ENCODE measurements at places on chromosomes 13 and 19.

DNA sequence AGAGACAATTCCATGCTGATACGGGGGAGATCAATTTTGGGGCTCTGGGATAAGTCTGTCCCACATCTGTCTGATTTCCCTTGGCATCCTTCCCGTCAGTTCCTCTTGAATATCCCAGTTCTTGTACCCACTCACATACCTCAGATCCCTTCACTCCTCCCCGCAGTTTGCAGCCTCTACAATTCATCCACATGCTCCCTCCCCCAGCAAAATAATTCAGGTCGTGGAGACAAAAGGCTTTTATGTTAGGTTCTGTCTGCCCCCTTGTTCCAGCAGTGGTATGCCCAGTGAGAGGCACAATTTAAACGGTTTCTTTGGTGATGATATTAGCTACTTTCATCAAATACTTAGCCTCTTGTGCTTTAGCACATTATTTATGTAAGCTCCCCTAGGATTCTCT, 9.6 kb downstream of the RPS16 start:
- no peak for DNase-seq

- DNase-seq = no peak
Measured at GRCh38 chr13:58300974-58301681, 669.6 kb downstream of the PCDH17 start.

DNA sequence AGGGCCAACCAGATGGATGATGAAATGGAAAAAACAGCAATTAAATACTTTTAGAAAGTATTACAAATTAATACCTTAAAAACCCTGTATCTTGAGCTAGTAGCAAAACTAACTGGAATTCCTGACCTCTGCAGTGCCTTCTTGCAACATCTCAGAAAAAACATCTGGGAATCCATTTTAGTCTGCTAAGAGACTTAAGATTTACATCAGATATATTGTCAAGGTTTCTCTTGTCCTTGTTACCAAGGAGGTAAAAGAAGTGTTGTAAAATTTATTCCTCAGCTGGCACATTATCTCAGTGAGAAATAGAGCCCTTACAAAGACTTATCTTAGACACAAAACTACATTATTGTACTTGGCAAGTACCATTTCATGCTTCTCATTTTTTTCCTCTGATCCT, 18.5 kb downstream of the KCNRG start:
- no peak for DNase-seq

- no peak for DNase-seq
Measured at GRCh38 chr19:37907735-37908455, 887 bp downstream of the SIPA1L3 start.

DNA sequence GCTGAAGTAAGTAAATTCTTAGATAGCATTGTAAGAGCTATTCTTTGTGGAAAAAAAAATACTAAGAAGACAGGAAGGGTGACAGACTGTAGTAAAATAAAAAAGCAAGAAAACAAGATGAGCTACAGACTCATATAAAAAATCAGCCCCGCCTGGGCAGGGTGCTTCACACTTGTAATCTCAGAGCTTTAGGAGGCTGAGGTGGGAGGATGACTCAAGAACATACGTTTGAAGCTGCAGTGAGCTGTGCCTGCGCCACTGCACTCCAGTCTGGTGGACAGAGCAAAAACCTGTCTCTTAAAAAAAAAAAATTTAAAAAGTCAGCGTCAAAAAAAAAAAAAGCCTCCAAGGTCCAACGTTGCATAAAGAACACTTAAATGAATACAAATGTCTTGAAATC, 102.1 kb downstream of the VWA8 start:
- DNase-seq = no peak

DNA sequence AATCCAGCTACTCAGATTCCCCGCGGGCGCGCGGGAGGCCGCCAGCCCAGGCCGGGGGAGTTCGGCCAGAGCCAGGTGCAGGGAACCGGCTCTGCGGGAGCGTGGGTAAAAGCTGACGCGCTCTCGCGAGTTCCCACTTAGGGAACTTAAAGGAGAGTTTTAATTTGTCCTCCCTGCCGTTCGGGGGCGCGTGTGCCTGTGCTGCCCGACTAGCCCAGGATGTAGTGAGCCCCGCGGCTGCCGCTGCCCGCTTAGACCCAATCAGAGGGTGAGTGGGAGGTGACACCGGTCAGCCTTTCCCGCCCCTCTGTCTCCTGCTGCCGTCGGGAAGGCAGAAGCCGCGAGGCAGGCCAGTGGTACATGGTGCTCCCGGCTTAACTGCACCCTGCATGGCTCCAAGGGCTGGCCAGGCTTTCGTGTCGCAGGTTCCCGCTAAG, 36.0 kb upstream of the NEK3 start:
- DNase-seq = no peak

DNA sequence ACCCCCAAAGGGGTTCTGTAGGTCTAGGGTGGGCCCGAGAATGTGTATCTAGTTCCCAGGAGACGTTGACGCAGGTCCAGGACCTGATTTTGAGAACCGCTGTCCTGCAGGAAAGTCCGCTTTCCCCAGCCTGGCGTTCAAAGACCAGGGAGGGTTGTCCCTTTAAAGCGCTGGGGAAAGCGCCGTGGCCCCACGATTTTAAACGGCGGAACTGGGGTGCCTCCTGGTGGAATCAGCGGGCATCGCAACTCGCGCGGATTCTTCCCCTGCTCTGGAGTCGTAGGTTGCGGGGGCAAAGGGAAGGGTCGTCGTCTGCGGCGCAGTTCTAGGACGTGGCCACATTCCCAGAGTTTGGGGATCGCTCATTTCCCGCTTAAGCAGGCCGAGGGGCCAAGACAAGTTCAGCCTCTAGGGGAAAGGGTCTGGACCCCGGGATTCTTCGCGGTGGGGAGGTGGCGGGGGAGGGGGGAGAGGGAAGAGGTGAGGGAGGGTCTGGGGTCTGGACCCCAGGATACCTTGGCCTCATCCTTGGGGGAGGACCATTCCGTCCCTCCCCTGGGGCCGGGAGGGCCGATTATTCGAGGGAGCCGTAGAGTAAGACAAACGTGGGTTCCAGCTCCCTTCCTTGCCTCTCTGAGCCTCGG, 7.7 kb downstream of the PNMA8B start:
- no peak for DNase-seq

GRCh38 chr13:59492030-59492636, 671.6 kb downstream of the DIAPH3 start:
- DNase-seq = no peak

DNA sequence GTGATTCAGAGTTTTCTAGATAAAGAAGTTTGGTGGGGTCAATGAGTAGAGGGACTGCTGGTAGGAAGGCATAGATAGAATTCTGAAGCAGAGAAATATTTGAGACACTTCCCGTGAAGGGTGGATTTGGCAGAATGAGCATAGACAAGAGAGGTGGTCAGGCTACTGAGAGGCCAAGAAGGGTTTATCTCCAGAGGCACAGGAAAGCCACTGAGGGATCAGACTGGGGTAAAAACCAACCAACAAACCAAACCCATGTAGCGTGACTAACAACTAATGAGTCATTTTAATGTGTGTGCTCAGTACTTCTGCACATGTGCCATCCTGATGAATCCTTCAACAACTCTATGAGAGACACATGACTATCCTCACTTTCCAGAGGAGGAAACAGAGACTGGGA, 60.0 kb upstream of the SERP2 start:
- no peak for DNase-seq

DNA sequence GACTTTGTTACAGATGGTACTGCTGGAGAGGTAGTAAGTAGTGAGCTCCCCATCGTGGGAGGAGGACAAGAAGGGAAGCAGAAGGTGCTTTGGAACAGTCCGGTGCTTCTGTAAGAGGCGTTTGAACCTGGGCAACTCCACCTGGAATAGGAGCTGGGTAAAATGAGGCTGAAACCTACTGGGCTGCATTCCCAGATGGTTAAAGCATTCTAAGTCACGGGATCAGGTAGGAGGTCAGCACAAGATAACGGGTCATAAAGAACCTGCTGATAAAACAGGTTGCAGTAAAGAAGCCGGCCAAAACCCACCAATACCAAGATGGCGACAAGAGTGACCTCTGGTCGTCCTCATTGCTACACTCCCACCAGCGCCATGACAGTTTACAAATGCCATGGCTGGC, 5.1 kb downstream of the ANKLE1 start:
- DNase-seq = no peak

GRCh38 chr13:18962168-18962734, 219.4 kb downstream of the TUBA3C start:
- no peak for DNase-seq

- no peak for DNase-seq
Measured at GRCh38 chr19:18053576-18054219, 33.0 kb downstream of the IL12RB1 start.

- no peak for DNase-seq
Measured at GRCh38 chr13:103839460-103839859, 773.2 kb upstream of the SLC10A2 start.

GRCh38 chr19:1796395-1797142, 15.5 kb downstream of the ATP8B3 start:
- no peak for DNase-seq

DNA sequence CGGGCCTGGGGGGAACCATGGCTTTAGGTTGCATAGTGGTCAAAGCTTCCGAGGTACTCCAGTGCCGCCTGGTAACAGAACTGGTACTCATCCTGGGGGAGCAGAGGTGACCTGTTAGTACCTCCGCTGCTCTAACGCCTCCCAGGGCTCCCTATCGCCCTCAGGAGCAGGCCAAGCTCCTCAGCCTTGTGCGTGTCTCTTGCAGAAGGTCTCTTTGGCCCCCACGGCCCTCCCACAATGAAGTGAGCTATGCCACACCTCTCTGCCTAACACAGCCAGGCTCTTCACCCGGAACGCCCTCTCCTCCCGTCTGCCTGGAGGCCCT, 133.9 kb downstream of the PTPRS start:
- DNase-seq = no peak

GRCh38 chr19:38190061-38190460, 34.0 kb downstream of the DPF1 start:
- no peak for DNase-seq

DNA sequence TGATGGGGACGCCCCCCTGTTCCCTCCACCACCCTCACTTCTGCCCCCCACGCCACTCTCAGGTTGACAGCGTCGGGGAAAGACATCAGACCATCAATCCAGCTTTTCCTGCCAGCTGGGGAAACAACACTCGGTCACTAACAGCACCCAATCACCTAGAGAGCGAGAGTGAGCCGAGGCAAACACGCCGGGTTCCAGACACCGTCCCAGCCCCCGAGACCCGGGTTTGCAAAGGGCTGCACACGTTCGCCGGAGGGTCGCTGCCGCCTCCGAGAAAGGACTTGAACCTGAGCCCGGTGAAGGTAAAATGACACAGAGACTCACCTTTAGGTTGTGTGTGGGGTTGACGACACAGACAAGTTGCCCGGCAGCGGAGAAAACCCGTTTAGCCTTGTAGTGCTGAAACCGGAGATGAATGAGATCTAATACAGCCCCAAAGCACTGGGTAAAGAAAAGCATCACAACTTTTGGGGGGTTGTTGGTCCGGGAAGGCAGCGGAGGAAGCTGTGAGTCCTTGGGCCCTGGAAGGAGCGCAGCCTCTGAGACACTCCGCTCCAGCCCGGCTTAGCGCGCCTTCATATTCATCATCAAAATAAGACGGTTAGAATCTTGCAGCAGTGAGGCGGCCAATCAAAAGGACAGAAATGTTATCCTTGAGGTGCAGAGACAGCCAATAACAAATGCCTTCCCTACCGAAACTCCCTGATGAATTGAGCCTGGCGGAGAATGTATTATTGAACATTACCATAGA, at the start of gene SIAH3:
TSS of gene SIAH3 (minus strand) at position 583 of the 751 bp plus-strand sequence. CDS start at position 459, 124 bp downstream.
- no peak for DNase-seq

DNA sequence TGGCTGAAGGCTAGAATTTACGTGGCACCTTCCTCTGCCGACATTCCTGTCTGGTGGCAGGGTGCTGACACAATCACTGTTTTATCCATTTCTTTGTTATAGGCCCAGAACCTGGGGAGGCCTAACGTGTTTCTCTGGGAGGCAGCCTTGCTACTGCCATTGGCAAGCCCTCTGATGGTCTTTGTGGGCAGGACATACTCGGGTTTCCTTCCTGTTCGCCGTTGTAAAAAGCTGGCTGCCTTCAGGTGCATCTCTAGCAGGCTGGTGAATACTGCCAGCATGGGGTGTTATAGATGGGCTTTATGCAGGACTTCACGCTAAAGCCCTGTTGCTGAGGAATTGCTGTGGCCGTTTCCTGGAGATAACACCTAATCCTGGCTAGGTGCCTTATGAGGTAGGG, 28.1 kb downstream of the B3GLCT start:
- no peak for DNase-seq

- no peak for DNase-seq
Measured at GRCh38 chr19:56727677-56728076, 56.1 kb upstream of the ZNF835 start.

- no peak for DNase-seq
Measured at GRCh38 chr19:42114412-42114811, 17.8 kb downstream of the POU2F2 start.

GRCh38 chr13:51235756-51236490, 13.7 kb downstream of the FAM124A start:
- DNase-seq = no peak

GRCh38 chr13:32728327-32728726, 142.1 kb downstream of the PDS5B start:
- DNase-seq = no peak

DNA sequence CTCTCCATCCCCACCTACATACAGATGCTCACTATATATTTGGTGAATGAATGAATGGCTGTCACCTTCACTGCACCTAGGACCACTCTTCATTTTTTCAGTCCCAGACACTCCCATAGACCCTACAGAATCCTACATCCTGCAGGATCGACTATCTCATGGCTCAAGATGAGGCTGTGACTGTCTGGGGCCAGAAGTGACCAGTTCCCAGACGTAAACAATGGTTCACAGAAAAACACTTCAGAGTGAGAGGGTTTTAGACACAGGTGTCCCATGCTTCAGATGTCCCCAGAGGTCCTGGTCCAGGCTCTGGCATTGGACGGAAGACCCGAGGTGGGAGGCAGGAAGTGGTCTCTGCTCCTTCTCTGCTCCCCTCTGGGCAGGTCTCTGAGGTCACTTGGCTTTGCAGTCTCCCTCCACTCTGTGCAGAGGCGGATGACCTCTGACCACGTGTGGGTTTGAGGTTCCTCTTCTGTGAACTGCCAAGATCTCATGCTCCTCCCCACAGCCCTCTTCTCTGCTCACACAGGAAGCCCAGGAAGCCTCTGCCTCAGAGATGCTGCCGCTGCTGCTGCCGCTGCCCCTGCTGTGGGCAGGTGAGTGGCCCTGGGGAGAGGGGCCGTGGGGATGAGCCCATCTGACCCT, 24.9 kb downstream of the SIGLEC7 start:
- DNase-seq = peak; percentile 85

GRCh38 chr13:33312150-33312860, 26.8 kb upstream of the STARD13 start:
- no peak for DNase-seq

- DNase-seq = no peak
Measured at GRCh38 chr13:64362564-64362963, 2867.6 kb downstream of the PCDH9 start.

DNA sequence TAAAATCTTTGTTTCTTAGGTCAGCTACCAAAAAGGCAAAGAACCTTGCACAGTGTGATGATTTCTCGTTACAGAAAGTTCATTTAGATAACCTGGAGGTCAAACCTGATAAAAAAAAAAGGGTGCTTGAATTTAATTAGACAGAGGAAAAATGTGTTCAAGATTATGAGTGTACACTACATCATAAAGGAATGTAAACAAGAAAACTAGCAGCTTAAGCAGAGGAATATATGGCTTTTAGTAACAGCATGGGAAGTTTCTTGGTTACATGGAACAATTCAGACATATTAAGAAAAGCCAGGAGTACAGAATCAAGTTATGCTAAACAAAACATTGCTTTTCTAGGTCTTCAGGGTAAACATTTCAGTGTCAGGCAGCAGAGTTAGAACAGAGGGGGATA, 32.9 kb downstream of the ING1 start:
- DNase-seq = no peak

- DNase-seq = no peak
Measured at GRCh38 chr19:46544651-46545050, 49.0 kb upstream of the PNMA8B start.

Measured in CMK (cell line).